ENCODE measurements at places on chromosomes 2 and 18.

- no peak for DNase-seq
Observed at GRCh38 chr18:52602820-52603219, 262.8 kb downstream of the DCC start.

GRCh38 chr2:35410431-35411061 is 945.0 kb upstream of the CRIM1 start:
- no peak for DNase-seq

GRCh38 chr2:67982956-67983355 is 79.8 kb downstream of the C1D start:
- DNase-seq = no peak

- no peak for DNase-seq
Observed at GRCh38 chr2:133167990-133168389, 400.3 kb downstream of the NCKAP5 start.

GRCh38 chr18:28712796-28713425 is 536.0 kb upstream of the CDH2 start:
- no peak for DNase-seq

- no peak for DNase-seq
Observed at GRCh38 chr2:217954469-217954868, 48.3 kb downstream of the TNS1 start.

DNA sequence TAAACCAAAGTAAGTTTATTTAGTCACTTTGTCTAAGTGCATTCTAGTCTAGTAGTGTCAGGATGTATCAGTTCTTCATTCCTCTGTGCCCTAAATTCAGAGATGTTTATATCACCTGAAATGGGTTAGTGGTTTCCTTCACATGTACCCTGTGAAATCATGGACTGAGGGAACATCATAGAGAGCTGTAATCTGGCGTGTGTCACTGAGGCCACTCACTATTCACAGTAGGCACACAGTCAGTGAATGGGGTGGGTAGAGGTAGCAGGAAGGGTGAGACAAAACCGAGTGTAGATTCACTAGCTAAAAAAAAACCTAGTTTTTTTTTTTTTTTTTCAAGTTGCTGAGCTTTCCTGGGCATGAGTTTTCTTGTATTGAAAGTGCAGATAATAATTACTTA is 5.6 kb downstream of the KIF5C start:
- DNase-seq = no peak

GRCh38 chr2:236944561-236944960 is 141.1 kb upstream of the COPS8 start:
- no peak for DNase-seq

- no peak for DNase-seq
Observed at GRCh38 chr2:147663962-147664361, 180.9 kb upstream of the ACVR2A start.

- DNase-seq = no peak
Observed at GRCh38 chr2:56263876-56264275, 80.1 kb downstream of the CCDC85A start.

GRCh38 chr18:29163596-29163995 is 986.7 kb upstream of the CDH2 start:
- DNase-seq = no peak

DNA sequence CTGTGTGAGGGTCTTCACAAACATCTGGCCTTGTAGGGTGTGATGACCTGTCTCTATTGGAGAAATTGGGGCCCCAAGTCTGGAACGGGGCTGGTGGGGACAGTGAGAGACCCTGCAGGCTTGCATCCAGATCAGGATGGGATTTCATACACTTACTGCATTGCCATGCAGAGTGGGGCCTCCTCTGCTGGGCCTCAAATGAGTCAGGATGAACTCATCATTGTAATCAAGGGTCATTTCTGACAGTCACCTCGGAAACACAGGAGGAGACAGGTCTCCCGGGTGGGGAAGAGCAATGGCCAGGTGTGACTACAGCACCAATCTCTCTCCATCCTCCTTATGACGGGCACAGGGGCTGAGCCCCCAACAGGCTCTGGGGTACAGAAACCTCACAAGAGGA is 48.1 kb upstream of the GALR1 start:
- no peak for DNase-seq

- no peak for DNase-seq
Observed at GRCh38 chr2:228841877-228842276, 429.2 kb downstream of the PID1 start.

- no peak for DNase-seq
Observed at GRCh38 chr2:236517251-236518031, 52.2 kb upstream of the ACKR3 start.

GRCh38 chr2:176339208-176339607 is 70.0 kb downstream of the MTX2 start:
- DNase-seq = no peak

- DNase-seq = no peak
Observed at GRCh38 chr2:44825702-44826101, 115.8 kb upstream of the SIX3 start.

GRCh38 chr18:57881818-57882413 is 78.8 kb upstream of the ATP8B1 start:
- DNase-seq = no peak

DNA sequence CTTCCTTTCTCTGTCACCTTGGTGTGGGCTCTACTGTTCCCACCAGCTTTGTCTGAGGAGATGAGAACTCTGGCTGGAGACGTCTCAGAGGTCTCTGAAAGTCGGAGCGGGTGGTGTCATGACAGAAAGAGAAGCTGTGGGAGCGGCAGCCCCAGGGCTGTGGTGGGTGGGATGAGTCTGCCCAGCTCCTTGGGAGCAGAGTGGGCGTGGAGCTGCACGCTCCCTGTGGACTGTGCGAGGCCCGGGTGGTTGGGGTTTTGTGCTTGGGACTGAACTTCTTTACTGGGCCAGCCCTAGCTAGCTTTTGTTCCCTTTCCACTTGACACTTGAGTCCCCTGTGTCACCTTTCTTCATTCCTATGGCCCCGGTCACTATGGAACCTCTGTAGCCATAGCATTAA is 10.4 kb downstream of the TOGARAM2 start:
- no peak for DNase-seq

- DNase-seq = no peak
Observed at GRCh38 chr2:190023860-190024259, 38.7 kb downstream of the MSTN start.

- DNase-seq = no peak
Observed at GRCh38 chr2:60413814-60414168, 139.7 kb downstream of the BCL11A start.

DNA sequence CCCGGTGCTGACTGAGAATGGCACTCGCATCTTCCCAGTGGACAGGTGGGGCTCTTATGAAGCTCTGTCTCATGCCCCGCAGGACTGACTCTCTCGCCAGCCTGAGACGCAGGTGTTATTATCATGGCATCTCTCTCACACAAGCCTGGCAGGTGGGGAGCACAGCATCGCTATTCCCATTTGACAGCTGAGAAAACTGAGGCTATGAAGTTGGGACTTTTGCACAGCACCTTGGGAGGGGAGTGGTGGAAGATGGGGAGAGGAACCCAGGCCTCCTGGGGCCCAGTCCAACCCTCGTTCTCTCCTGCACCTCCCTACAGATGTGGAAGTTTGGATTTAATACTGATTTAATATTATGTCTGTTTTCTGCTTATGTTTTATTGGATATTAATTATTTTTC is 9.0 kb upstream of the NTSR2 start:
- no peak for DNase-seq

- DNase-seq = no peak
Observed at GRCh38 chr18:45521777-45522176, 93.5 kb upstream of the SLC14A2 start.

GRCh38 chr2:23293731-23294130 is 91.2 kb upstream of the KLHL29 start:
- no peak for DNase-seq

DNA sequence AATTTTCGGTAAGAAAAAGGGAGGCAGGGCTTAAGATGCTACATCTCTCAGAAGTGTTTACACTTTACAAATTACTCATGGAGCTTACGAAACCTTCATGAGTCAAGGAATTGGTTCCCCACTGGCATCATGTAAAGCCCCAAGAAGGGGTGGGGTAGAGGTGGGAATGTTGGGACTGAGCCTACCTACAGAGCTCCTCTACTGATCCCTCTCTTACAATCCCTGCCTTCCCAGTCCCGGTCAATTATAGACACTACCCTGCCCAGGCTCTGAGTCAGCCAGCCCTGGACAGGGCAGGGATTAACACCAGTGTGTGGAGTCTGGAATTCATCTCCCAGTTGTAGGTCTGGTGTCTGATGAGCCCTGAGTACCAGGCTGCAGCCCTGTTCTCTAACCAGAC is 248.9 kb downstream of the PAX3 start:
- no peak for DNase-seq

DNA sequence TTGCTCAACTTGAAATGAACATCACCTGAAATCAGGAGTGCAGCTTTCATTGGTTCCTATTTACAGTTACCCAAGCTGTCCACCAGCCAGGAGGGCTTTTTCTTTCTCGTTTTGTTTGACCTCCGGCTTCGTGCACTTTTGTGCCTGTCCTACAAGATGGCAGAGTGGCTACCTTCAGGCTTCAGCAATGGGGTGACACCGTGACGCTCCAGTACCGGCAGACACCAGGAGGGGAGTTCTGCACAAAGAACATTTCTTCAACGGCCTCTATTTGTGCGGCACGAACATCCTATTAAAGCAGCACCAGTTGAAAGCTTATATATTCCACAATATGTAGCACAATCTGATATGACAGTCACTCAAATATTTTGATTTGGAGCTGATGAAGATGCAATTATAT is 18.3 kb downstream of the RNASEH1 start:
- no peak for DNase-seq

DNA sequence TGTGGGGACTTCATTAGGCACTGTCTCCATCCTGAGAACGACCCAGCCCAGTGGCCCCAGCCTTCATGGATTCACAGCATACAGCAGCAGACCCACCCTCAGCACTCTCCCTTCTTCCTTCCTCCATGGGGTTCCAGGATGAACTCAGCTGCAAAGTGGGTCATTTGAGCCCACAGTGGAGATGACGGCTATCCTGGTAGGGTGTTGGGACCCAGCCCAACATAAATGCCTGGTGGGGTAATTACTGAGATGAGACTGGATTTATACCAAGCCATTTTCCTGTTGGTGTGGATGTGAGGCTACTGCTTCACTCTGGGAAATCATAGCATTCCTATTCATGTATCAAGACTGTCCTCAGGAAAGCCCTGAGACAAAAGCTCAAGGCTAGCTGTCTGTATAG is 536.7 kb upstream of the TNP1 start:
- no peak for DNase-seq

GRCh38 chr2:32168513-32168912 is 2.8 kb downstream of the SLC30A6 start:
- no peak for DNase-seq

GRCh38 chr18:13120983-13121441 is 97.5 kb upstream of the LDLRAD4 start:
- DNase-seq = no peak

GRCh38 chr2:27281855-27282559 is at the start of gene TRIM54:
TRIM54 (plus strand) TSS chr2:27282429; CDS start chr2:27282732, 303 bp downstream.
- DNase-seq = no peak

- no peak for DNase-seq
Observed at GRCh38 chr2:156190517-156190916, 142.0 kb downstream of the NR4A2 start.

DNA sequence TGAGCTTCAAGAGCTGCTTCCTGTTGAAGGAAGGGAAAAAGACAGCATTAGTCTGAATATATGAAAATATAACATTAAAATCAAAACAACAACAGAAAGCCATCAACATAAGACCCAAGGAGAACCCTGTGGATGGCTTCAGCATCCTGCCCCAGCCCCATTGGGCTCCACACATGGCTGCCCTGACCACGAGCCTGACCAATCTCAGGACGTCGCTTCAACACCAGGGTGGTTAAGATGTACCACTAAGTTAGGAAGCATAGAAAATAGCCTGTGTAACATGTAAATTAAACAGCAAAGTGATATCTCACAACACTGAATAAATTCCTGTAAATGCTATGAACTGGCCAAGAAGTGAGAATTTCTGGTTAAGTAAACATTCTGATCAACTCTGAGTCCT is 77.2 kb upstream of the CD226 start:
- DNase-seq = no peak

- DNase-seq = no peak
Observed at GRCh38 chr2:16114070-16114469, 173.7 kb downstream of the MYCN start.
